Cortex of kidney (tissue), 1 donor: ENCODE measurements at places on chromosomes 2 and 18.

- no peak for DNase-seq
Observed at GRCh38 chr2:241909769-241910168, 40.2 kb downstream of the RTP5 start.

DNA sequence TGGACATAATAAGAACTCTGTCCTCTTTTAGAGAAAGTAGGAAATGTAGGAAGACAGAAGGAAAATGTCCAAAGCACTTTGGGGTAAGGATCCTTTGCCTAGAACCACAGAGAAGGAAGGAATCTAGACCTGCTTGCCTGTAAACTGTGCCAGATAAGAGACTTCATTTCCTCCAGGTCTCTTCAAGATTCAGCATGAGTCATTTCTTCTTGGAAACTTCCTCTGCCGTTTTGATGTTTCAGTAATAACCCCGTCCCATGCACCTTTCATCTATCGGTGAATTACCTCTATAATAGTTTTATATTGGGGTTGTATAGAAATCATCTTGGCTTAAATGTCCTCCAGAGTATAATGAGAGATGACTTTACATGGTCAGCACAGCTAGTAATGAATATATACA, 63.2 kb upstream of the LRATD1 start:
- DNase-seq: no peak

DNA sequence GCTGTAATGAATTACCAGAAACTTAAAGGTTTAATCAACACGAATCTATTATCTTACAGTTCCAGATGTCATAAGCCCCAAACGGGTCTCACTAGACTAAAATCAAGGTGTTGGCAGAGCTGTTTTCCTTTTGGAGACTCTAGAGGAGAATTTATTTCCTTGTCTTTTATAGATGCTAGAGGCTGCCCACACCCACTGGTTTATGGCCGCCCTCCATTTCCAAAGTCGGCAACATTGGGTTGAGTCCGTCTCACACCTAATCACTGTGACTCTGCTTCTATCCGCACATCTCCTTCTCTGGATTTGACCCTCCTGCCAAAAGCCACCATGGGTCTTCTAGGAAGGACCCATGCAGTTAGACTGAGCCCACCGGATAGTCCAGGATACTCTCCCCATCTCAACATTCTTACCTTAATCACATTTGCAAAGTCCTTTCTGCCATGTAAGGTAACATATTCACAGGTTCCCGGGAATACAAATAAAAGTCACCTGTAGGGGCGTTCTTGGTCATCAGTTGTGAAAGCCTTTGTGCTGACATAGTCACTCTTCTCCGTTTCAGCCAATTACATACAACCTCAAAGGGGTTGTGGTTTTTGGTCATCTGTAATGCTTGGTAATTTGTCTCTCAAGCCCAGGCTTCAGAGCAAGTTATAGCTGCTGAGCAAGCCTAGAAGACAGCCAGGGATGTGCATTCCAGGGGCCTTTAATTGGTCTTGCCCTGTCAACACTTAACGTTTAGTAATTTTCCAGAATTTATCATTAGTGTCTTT, 179.4 kb downstream of the ANTXR1 start:
- DNase-seq: no peak

GRCh38 chr2:38113051-38113450, 37.1 kb upstream of the CYP1B1 start:
- DNase-seq: no peak

DNA sequence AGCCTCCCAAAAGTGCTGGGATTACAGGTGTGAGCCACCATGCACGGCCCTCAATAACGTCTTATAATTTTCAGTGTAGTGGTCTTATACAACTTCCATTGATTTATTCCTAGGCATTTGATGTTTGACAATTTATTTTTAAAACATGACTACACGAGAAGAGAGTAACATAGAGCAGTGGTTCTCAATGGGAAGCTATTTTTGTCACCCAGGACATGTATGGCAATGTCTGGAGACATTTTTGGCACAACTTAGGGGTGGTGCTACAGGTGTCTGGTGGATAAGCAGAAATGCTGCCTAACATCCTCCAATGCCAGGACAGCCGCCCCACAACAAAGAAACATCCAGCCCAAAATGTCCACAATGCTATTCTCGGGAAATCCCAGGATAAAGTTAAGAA, 12.7 kb upstream of the ANXA4 start:
- no peak for DNase-seq

- no peak for DNase-seq
Observed at GRCh38 chr18:35099911-35100310, 58.7 kb downstream of the MAPRE2 start.

DNA sequence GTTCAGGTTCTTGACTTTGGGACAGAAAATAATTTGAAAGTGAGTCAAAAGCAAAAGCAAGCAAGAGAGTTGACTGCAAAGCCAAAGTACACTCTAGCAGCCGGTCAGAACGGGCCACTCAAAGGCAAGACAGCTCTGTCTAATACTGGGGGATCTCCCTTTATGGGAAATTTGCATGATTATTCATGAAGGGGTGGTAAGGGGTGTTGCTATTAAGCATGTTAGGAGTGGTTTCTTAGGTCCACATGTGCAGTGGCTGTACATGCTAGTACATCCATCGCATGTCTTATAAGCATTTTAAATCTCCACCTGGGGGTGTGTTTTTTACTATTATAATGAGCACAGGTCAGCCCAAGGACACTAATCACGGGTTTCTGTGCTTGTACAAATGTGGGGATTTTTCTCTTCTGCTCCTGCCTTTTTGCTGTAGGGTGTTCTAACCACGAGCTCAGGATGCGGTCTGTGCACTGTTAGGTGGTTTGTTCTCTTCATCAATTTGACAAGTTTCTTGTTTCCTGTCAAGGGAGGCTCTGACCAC, 60.2 kb upstream of the SPP2 start:
- no peak for DNase-seq

DNA sequence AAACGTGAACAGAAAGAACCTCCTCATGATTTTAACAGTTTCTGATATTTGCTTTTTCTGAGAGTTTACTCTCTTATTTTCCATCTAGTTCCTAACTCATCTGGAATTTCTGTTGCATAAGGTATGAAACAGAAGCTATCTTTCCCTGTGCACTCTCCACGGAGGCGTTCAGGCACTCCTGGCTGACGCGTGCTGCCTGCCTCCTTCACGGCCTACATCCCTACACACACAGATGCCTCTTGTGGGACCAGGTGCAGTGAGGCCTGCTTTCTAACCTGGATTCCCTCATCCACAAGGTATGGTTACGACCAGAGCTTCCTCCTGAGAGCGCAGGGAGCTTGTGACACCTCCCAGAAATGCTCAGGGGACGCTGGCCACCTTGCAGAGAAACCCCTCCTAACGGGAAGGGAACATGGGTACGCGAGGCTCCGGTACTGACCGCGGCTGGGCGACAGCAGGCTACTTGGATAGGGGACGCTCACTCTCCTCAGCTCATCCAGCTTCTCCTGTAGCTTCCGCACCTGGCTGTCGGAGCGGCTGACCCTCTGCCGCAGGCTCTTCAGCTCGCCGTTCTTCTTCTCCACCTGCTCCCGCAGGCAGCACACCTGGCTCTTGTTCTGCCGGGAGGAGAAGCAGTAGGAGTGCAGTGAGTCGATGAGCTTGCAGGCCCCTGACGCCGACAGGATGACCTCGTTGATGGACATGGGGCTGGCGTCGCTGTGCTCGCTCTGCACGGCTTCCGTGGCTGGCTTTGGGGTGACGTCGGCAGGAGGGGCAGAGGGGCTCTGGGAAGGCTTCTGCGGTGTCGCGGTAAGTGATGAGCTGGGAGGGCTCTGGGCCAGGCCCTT, 4.3 kb downstream of the THAP4 start:
- DNase-seq: no peak
